Esophagus muscularis mucosa (tissue), 4 donors: ENCODE measurements at places on chromosomes 16 and 17.

DNA sequence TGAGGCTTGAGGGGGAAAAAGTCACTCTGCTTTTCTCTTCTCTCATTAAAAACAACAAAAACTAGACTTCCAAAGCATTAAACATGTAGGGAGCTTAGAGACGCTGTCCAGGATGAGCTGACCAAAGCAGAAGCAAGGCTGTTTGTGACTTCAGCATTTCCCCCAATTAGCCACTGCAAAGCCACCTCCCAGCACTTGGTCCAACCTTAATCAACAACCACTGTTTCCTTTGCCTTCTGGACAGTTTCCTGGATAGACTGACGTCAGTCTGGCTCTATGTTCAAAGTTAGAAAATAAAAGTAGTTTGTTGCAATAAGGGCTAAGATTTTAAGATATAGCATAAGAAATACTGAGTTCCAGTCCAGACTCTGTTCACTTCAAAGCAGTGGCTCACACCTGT, 3.1 kb downstream of the TMEM231 start:
- DNase-seq, result no peak

GRCh38 chr17:45224671-45225050, 3.0 kb downstream of the FMNL1 start:
- DNase-seq, result no peak

GRCh38 chr17:35132816-35133550, 9.1 kb downstream of the NLE1 start:
- no peak for DNase-seq

DNA sequence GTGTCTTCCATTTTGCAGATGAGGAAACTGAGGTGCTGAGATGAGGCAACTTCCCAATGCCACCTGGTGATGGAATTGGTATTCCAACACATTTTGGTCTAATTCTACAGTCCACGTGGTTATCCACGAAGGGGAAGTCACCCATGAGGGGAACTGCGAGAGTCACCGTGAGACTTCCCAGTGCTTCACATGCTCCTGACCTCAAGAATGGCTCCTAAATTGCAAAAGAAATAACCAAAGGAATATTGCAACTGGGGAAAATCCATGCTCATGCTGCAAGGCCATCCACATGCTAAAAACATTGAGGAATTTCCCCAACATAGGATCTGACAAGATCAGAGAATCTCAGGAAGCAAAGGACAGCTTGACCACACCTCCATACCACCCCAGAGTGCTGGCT, 153.9 kb downstream of the HS3ST3B1 start:
- DNase-seq, result no peak

DNA sequence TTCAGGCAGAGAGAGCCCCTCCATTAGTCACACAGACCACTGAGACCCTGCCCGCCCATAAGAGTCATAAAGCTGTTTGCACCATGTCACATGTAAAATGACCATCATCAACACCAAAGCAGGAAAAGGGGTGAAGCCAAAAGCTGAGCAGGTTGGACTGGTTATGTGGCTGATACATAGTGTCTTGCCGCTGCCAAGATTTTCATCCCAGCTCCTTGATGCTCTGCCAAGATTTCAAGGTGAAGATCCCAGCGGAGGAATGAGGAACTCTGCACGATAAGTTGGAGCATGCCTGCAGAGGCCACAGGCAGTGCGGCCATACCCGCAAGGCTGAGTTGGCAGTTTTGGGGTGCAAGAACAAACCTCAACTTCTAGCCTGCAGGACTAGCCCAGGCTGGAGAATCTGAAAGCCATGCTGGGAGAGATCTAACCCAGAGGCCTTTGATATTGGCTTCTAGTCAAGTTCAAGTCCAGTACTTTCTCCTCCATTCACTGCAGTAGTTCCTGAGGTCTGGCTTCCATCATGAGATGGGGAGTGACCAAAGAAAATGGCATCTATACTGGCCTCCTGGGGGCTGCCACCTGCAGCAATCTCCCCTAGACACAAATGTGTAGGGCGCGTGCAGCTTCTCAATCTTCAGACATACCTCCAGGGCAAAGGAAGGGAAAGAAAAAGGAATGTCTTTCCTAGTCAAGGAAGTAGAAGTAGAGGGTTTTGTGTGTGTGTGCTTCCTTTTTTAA, 79.7 kb upstream of the NOL11 start:
- DNase-seq, result no peak

- peak; percentile 91 for DNase-seq
Measured at GRCh38 chr17:74516561-74517328, 14.5 kb downstream of the CD300LB start.

- DNase-seq, result no peak
Measured at GRCh38 chr17:34416116-34416515, 53.1 kb upstream of the CCL1 start.

GRCh38 chr17:78284146-78284545, 52.7 kb downstream of the TMEM235 start:
- no peak for DNase-seq

DNA sequence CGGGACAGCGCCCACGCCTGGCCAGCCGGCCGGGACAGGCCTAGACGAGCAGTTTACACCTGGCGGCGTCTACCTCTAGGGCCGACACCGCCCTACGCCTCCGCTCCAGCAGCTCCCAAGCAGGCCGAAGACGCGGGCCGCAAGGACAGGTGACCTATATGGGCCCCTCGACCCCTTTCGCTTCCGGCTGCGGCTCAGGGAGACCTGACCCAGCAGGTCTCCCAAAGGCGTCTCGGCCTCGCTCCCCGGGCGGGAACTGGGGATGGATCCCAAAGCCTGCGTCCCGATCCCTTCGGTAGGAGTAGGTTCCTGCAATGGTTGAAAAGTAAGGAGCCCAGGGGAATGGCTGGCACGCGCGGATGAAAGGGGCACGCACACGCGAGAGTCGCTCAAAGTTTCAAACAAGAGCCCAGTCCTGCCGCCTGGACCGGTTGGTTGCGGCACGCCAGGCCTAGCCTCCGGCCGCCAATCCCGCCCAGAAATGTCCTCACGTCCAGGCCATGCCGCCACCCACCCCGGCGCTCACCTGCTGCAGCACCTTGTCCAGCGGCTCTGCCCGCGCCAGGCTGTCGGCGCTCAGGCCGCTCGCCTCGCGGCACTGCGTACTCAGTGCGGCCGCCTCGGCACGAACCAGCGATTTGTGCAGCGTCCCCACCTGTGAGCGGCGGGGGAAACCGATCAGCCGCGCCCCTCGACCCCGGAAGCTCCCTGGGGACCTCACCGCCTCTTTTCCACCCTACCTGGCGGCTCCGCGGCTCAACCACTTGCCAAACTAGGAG, 630 bp downstream of the ESRP2 start:
- no peak for DNase-seq

DNA sequence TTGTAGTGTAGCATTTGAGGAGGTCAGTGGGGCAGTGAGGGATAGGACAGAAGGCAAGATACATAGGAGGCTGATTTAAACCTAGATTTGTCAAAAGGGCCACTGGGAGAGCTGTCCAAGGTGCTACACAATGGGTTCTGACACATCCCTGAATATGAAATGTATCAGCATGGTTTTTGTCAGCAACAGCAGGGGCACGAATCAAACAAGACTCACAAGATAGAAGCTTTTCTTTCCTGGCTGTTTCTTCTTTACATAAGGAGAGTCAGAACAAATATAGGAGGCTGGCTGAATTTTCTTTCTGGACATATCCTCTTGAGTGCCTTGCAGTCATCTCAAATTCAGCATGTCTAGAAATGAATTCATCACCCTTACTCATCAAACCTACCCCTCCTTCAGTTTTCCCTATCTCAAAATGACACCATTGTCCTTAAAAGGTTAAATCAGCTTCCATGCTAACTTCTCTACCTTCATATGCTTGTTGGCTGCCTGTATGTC, 130.5 kb downstream of the NPIPB5 start:
- DNase-seq, result no peak

DNA sequence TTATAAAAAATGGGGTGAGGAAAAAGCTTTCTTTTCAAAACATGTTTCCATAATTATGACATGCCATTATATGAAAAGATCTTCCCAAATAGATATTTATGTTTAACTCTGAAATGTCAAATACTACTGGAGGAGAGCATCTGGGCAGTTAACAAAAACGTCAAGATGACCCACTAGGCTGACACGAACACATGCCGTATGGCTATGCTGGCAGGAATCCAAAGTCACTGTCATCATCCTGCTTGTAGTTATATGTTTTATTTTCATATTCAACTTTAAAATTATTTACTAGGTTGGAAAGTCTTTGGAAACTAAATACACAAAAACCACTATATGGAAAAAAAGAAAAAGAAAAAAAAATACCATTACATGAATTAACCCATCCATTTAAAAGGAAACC, 27.3 kb downstream of the ANKFY1 start:
- DNase-seq, result no peak

GRCh38 chr17:83179374-83179773, 100.0 kb downstream of the METRNL start:
- DNase-seq, result peak; percentile 84

GRCh38 chr17:65547253-65547670, 14.2 kb downstream of the AXIN2 start:
- no peak for DNase-seq

GRCh38 chr16:88835383-88835782, 21.4 kb downstream of the GALNS start:
- DNase-seq, result no peak

GRCh38 chr17:74299226-74300009, 25.4 kb downstream of the DNAI2 start:
- DNase-seq, result no peak

DNA sequence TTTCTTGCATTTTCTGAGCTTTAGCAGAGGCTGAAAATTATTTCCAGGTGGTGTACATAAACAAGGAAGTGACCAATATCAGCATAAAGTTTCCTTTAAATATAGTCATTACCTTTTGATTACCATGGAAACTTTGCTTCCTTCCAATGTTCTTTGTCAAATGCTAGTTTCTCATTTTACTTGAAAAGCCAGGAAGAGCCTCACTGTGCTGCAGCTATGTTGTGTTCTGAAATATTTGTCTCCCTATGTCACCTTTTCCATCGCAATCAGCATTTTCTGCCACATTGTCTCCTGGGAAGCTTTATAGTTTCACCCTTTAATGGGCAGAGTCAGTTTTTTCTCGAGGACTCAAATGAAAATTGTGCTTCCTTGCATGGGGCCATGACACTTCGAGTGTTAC, 496.0 kb downstream of the CDH8 start:
- DNase-seq, result no peak

DNA sequence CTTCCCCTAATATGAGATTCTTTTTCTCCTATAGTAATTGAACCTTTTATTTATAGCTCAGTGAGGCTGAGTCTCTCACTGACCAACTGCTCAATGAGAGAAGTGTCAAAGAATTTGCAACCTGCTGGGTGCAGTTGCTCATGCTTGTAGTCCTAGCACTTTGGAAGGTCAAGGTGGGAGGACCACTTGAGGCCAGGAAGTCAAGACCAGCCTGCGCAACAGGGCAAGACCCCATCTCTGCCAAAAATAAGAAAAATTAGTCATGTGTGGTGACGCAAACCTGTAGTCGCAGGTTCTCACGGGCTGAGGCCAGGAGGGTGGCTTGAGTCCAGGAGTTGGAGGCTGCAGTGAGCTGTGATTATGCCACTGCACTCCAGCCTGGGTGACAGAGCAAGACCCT, 30.9 kb upstream of the CRYBA1 start:
- no peak for DNase-seq

DNA sequence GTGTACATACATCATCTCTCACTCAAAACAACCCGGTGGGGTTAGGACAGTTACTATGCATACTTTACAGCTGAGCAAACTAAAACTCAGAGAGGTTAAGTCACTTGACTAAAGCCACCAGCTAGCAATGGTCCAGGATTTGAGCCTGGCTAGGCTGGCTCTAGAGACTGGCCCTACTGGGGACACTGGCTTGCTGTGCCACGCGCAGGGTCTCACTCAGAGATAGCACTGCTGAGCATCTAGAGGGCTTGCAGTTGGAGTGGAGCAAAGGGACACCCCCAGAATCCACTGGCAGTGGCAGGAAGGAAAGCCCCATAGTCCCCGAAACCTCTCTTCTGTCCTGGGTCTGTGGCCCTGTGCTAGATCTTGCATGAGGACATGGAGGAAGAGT, 11.1 kb downstream of the SAMD14 start:
- no peak for DNase-seq

- no peak for DNase-seq
Measured at GRCh38 chr16:89095491-89095951, 1.9 kb downstream of the ACSF3 start.

DNA sequence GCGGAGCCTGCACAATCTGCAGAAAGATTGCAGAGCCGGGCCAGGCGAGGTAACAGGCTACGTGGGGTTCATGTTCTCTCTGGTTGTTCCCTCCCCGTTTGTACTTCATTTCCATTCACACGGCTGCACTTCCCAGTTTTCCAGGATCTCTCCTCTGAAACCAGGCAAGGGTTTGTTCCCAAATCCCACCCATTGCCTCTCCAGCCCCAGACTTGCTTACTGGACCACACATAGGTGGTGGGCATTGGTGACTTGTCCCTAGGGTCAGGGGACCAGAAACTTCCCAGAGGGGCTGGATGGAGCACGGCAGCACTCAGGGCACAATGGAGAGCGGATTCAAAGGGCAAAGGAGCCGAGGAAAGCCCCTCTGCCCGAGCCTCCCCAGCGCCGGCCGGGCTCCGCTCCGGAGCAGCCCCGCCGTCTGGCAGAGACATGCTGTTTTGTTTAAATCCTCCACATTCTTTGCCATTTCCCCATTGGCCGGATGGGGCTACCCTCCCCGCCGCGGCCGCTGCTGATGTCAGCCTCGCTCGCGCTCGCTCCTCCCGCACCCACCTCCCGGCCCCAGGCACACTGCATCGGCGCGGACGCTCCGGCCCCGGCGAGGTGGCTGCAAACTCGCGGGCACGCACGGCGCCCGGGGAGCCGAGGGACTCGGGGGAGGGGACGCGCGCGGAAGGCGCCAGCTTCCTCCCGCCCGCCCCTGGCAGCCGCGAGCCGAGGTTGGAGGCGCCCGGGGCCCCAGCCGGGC, at the start of gene PITPNC1:
Gene PITPNC1, plus strand, starts transcription at position 545 of the 751 bp plus-strand sequence.
- DNase-seq, result peak; percentile 96

DNA sequence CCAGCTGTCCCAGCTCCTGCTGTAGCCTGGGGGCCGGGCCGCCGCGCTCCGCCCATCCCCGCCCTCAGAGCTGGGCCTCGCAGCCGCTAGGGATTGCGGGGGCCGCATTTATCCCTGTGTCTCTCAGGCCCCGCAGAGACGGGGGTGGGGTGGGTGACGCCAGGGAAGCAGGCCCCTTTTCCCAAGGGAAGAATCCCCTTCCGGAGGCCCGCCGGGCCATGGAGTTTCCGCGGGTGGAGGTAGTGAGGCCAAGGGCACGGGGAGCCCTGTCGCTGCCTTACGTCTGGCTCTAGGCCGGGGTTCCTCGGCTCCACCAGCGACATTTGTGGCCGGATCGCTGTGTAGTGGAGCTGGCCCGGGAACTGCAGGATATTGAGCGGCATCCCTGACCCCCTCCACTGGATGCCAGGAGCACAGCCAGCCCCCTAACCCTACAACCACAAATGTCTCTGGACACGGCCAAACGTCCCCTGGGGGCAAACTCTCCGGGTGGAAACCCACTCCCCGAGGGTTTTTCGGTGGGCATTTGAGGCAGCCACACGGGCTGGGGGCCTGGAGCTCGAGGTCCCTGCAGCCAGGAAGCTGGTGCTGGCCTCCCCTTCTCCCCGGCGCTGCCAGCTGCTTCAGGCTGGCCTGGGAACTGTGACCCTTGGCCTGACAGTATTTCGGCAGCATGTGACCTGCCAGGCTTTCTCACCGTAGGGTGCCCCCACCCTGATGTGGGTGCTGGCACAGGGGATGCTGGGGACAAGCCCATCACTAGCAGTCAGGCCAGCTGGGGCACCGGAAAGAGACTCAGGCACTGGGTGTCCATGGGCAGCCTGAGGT, 12.0 kb upstream of the CD300A start:
- DNase-seq, result peak; percentile 98

GRCh38 chr17:40550608-40551007, 14.7 kb downstream of the CCR7 start:
- DNase-seq, result peak; percentile 88
